ENCODE measurements at places on chromosomes 4 and X. TPM values are rescaled to one million over a fixed set of nuclear protein-coding genes. Genes with fewer than 3 reads are reported as not detected.

DNA sequence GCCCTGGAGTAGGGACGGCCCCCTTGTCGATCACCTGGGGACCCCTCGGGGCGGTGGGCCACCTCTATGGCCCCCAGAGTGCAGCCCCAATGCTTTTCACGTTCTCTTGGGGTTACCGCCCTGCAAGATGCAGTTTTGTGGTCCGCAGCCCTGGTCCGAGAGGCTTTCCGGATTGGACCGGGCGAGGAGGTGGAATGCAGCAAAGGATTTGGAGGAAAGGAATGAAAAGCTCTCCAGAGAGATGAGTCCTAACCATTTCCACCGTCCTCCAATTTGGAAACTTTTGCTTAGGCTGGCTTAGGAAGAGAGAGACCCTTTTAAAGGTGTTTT is 601 bp downstream of the SLC25A43 start:
- DNase-seq = no peak

Gene ARHGAP10
- 19.1 TPM for total RNA-seq

Gene MAOA
- total RNA-seq = 9.3 TPM

DNA sequence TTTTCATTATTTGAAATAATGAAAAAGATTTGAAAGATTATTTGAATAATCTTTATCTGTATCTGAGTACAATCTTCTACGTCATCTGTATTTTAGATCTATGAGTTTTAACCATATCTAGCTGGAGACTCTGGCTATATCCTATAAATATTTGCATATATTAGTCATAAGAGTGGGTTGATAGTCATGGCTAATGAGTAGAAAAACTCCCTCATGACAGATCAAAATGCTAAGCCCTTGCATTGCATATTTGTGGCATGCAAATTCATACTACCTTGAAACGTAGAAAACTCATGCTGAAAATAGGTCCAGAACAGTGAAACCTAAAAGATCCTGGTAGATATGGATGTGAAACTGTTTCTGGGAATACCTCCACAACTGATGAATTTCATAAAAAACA is 291.3 kb downstream of the GALNTL6 start:
- no peak for DNase-seq

GRCh38 chr4:140243278-140243753 is 89.3 kb upstream of the MAML3 start:
- no peak for DNase-seq

- DNase-seq = peak; percentile 73
Measured at GRCh38 chr4:68748181-68748991, 67.4 kb upstream of the UGT2B10 start.

- peak; percentile 70 for DNase-seq
Measured at GRCh38 chrX:150429594-150429993, 66.5 kb downstream of the MAMLD1 start.

- DNase-seq = no peak
Measured at GRCh38 chrX:47936224-47936939, 67.4 kb downstream of the ZNF182 start.

- DNase-seq = no peak
Measured at GRCh38 chr4:19698961-19699360, 552.7 kb upstream of the SLIT2 start.

Gene NBDY
- total RNA-seq = 7.7 TPM

Gene CT45A5
- 4.1 TPM for total RNA-seq

DNA sequence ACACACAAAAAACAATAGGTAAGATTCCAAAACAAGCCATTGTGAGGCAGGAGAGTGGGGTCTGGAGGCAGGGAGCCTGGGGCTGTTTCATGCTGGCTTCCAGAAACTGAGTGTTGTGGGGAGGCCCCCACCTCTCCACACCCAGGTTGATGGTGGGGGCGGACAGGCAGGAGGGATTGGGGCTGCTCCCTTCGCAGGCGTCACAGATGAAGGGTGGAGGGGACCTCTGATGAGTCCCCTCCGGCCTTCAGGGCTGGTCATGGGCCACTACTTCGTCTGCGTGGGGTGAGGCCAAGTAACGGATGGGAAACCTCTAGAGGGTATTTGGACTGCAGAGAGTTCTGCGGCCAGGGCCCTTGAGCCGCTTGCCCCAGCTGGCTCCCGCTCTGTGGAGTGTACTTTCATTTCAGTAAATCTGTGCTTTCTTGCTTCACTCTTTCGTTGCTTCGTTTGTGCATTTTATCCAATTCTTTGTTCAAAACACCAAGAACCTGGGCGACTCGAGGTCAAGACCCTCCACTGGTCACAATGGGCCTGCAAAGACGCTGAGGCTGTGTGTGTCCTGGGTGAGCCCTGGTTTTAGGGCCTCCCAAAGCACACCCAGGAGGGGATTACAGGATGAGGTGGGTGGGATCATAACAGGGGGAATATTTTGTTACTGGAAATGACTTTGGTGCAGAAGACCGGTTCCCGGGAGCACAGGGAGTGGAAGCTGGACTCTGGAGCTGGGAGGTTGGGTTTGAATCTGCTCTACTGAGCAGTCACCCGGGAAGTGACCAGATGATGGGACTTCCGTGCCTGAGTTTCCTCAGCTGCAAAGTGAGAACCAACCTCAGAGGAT is 83.7 kb upstream of the ADRA2C start:
- DNase-seq = no peak

Gene PLP2
- total RNA-seq = 126 TPM

DNA sequence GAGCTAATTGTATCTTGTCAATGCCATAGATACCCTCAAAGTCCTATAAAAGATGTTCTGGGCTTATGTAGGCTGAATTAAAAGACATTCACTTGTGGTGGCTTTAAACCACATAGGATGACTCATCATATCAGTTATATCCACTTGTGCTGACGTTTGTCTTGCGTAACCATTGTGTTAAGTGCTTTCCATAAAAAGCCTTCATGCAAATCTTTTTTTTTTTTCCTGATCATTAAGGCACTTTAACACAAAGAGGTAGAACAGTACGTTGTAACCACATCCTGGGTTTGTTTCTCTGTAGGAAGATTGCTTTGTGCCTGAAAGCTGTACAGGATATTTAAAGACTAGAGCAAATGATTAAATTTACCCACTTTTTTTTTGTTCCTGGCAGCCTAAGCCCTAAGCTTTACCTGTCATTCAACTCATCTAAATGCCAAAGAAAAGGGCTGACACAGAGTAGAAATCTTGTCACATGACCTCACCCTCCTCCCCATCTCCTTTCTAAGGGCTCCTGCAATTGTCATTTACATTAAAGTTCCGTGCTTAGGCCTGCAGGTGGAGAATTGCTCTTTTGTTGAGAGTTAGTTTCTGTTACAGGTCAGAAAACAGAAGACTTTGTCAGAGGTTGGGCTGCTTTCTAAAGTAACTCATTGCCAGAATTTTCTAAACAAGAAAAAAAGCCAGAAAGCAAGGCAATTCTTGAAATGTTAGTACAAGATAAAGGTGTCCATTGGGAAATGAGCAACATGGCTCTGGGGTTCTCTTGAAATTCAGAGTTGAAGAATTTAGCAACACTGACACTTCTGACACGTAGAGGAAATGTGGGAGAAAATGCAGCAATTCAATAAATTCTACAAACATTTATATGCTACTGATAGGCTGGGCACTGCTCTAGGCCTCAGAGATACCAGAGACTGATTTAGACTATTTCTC is 555.6 kb downstream of the PPARGC1A start:
- DNase-seq = peak; percentile 97

DNA sequence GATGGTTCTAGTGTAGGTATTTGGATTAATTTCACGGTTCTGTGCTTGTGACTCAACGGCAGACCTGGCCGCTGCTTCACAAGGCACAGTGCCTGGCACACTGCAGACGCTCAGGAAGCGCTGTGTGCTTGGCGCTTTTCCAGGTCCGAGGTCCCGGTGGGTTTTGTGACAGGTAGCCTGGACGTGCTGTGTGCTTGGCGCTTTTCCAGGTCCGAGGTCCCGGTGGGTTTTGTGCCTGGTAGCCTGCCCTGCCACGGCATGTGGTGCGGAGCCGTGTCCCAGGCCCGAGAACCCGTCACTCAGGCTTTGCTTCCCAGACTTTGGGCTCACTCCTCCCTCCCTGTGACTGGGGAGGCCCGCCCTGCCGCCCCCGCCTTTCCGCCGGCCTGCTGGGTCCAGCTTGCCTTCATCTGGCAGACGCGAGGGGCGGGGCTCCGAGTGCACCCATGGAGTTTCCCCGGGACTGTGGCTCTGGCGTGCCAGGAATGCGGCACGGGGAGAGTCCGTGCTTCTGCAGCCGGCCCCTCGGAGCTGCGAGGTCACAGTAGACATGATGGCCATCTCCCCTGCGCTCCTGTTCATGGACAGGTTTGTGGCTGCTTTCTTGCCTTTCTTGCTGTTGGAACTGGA is 44.2 kb downstream of the TBC1D14 start:
- DNase-seq = no peak

GRCh38 chr4:119100655-119101054 is 35.0 kb upstream of the MYOZ2 start:
- DNase-seq = no peak

GRCh38 chrX:10945498-10945897 is 165.6 kb upstream of the HCCS start:
- DNase-seq = no peak

Gene PF4V1
- total RNA-seq = not detected

GRCh38 chr4:38805530-38806145 is 1.0 kb upstream of the TLR1 start:
- DNase-seq = peak; percentile 36

DNA sequence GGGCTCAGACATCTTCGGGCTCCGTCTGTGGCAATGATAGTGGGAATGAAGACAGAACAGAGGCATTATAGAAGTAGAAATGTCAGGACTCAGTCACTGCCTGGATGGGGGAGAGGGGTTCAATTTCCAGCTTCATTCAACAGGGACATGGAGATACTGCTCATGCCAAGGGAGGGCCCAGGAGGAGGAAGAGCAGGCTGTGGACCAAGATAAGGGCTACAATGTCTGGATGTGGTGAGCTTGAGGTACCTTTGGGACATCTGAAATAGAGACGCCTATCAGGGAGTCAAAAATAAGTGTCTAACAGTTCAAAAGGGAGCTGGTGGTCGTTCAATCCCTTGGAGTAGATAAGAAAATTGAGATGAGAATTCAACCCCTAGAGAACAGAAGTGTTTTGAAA is 34.5 kb downstream of the ELF4 start:
- no peak for DNase-seq
